ENCODE measurements at places on chromosomes 4 and X.

GRCh38 chr4:162343967-162344366 is 180.2 kb upstream of the FSTL5 start:
- no peak for ATAC-seq

GRCh38 chrX:149858592-149858991 is 22.4 kb upstream of the MAGEA8 start:
- no peak for ATAC-seq

DNA sequence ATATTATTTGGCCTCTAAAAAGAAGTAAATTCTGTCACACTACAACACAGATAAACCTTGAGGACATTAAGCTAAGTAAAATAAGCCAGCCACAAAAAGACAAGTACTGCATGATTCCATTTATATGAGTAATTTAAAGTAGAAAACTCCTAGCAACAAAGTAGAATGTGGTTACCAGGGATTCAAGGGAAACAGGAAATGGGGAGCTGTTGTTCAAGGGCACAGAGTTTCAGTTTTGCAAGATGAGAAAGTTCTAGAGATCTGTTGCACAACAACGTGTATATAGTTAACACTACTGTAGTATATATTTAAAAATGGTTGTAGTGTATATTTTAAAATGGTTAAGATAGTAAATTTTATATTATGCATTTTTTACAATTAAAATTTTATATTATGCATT is 25.4 kb downstream of the SEC31A start:
- ATAC-seq = no peak

DNA sequence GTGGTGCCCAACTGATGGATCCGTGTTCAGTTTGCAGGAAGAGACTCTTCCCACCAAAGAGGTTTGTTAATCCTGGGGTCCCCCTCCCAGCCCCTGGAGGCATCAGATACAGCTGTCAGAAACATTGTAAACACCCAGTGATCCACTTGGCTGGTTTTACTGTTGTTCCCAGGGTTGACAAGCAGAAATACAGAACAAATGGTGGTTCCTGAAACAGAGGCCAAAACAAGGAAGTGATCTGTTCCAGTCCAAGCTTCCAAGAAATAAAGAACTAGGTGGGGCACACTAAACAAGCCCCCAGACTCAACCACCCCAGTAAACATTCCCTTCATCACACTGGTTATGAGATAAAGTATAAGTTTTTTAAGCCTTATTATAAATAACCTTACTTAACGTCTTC is 1.4 kb downstream of the TMLHE start:
- no peak for ATAC-seq

DNA sequence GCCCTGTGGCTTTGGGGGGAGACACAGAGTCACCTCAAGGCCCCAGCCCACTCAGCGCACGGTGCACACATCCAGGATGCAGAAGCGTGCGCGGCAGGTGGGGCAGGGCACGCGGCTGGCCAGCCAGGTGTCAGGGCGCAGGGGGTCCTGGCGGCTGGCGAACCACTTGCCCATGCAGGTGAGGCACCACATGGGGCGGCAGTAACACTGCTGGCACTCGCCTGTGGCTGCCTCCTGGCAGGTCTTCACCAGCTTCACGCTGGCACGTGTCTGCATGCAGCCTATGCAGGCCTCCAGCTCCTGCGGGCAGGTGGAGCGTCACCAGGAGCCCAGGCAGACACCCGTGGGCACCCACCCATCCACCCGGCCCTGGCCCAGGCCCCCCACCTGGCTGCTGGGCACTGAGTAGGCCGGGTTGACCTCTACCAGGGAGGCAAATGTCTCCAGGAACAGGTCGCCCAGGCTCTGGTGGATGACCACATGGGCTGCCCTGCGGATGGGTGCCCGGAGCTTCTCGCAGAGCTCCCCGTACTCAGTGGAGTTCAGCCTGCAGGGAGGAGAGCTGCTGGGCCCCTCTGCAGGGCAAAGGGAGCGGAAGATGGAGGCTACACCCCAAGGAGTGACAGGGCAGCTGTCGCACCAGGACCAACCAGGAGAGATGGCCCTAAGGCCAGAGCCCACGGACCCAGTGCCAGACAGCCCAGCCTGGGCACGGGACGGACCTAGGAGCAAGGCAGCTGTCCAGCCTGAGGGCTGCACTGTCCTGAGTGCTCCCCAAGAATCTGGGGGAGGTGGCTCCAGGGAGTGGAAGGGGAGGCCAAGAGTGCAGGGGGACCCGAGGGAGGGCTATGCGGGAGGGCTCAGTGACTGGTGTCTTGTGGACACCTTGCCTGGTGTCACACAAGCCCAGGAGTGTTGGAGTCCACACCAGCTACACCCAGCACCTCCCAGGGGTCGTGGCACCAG is 3.7 kb downstream of the TMEM129 start:
- ATAC-seq = no peak

- no peak for ATAC-seq
Observed at GRCh38 chrX:23890933-23891332, 16.8 kb downstream of the APOO start.

Measured in motor neuron (in vitro differentiated cells).